ENCODE measurements at places on chromosomes 5 and 9. TPM values are rescaled to one million over a fixed set of nuclear protein-coding genes. Genes with fewer than 3 reads are reported as not detected.

DNA sequence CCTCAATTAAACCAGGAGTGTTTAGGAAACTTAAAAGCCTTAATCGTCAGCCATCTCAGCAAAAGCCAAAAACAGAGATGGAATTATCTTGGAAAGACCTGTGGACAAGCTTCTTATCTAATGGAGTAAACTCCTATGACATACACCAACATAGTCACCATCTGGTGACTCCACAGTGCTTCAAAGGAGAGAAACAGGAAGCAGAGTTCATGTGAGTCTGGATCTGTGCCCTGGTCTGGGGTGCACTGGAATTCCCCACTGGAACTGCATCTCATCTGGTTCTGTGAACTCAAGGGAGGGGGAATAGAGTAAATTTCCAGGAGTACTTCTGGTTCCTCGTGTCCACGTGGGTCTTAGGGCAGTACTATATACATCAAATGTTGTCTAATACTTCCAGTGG is 36.3 kb upstream of the KCNN2 start:
- H3K36me3 ChIP-seq: no peaks in the 10 kb centered on the region
- no peaks in the 10 kb centered on the region for H3K4me1 ChIP-seq
- no peak overlapping the region for H3K27ac ChIP-seq
- no peak overlapping the region for H3K4me3 ChIP-seq
- peak; percentile 10 for DNase-seq

- no peak for DNase-seq
- H3K27ac ChIP-seq: no peak overlapping the region
- peaks cover 27% of the 10 kb centered on the region for H3K36me3 ChIP-seq
- H3K4me3 ChIP-seq: no peak overlapping the region
- no peaks in the 10 kb centered on the region for H3K27me3 ChIP-seq
Observed at GRCh38 chr9:106947106-106947900, 84.3 kb downstream of the ZNF462 start.

DNA sequence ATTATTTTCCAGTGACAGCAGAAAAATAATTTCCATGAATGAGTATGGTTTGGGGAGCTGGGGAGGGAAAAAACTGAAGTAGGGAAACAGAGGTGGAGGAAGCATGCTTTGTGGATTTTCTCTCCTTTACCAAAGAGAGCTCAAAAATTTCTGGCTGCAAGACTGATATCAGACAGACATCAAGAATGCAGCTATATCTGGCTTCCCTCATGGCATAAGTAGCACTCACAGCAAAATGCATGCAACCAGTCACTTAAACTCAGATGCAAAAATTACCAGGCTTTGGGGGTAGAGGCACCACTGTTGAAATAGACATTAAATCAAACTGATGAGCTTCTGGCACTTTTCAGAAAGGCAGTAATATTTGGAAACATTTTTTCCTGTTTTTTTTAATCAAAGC is 196.9 kb downstream of the TSSK1B start:
- peaks cover 27% of the 10 kb centered on the region for H3K4me1 ChIP-seq
- no peak overlapping the region for H3K4me3 ChIP-seq
- no peak overlapping the region for H3K27ac ChIP-seq
- H3K36me3 ChIP-seq: no peaks in the 10 kb centered on the region

DNA sequence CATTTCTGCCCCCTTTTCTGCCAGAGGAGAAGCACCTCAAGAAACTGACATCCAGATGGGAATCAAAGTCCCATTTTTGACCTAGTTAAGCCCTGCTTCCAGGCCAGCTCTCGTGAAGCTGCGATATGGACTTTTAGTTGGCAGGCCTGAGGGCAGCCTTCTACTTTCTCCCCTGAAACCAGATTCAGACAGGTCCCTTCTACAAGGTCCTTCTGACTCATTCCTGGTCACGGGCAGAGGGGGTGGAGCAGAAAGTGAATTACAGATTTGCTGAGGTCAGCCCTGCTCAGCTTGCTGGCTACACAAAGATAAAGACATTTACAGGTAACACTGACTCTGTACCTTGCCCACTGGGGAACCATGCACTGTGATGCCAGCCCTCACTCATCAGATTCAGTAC is 52.8 kb upstream of the TUT7 start:
- H3K4me3 ChIP-seq: peak overlapping the region; percentile 60
- peaks cover 9% of the 10 kb centered on the region for H3K36me3 ChIP-seq
- H3K4me1 ChIP-seq: peaks cover 49% of the 10 kb centered on the region
- peak; percentile 78 for DNase-seq
- no peaks in the 10 kb centered on the region for H3K27me3 ChIP-seq

DNA sequence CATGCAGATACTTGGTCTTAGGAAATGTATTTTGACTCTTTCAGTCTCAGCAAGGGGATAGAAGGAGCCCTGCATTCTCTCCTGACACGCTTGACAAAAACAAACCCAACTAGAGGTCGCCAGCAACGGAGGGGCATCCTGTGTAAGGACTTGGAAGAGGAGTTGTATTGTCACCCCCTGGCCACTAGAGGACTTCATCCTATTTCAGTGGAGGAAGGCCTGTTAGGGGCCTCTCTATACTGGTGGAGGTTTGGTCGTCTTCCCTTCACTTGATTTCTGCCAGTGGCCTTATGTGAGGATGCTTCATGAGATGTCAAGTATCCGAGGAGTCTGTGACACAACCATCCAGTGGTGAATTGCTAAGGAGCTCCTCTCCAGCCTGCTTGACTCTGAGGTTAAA is 122.8 kb upstream of the STC2 start:
- peak; percentile 34 for DNase-seq
- no peaks in the 10 kb centered on the region for H3K27me3 ChIP-seq
- no peaks in the 10 kb centered on the region for H3K36me3 ChIP-seq
- H3K27ac ChIP-seq: no peak overlapping the region

- H3K4me1 ChIP-seq: no peaks in the 10 kb centered on the region
- no peak for DNase-seq
- no peaks in the 10 kb centered on the region for H3K27me3 ChIP-seq
Observed at GRCh38 chr5:81183811-81184748, 49.0 kb upstream of the CKMT2 start.

GRCh38 chr9:76646249-76646648 is 118.0 kb upstream of the PCA3 start:
- no peak for DNase-seq
- peaks cover 5% of the 10 kb centered on the region for H3K36me3 ChIP-seq
- H3K4me3 ChIP-seq: no peak overlapping the region
- H3K4me1 ChIP-seq: peaks cover 14% of the 10 kb centered on the region

DNA sequence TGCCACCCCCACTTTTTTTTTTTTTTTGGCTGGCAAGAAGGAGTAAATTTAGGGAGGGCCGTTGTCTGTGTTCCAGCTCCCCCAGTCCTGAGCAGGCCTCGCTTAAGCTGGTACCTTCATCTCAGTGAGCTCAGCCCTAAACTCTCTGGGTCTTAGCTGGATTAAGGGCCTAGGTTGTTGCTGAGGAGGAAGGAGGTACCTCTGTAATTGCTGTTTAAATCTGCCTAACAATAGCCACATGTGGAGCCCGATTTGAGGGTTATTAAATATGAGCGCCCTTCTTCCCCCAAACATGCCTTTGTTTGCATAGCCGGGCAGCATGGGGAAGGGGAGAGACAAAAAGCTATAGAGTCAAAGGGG is 179.0 kb upstream of the PITX1 start:
- no peak overlapping the region for H3K27ac ChIP-seq
- no peak overlapping the region for H3K4me3 ChIP-seq
- H3K27me3 ChIP-seq: peaks cover 14% of the 10 kb centered on the region
- H3K4me1 ChIP-seq: peaks cover 14% of the 10 kb centered on the region
- no peaks in the 10 kb centered on the region for H3K36me3 ChIP-seq

DNA sequence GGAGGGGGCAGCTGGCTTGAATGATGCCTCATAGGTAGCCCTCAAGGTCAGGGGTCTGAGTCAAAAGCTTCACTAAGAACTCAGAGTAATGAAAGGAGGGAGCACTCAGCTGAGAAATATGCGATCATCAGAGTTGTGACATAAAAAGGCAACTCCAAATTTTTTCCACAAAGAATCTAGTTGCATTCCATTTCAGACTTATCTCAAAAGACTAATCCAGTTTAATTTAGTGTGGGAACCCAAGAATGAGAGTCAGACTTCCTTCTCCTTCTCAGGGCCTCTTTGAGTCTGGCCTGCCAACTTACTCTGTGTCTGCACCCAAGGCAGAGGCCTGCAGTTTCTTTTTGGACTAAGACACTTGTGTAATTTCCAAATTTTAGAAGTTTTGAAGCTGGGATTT is 34.7 kb downstream of the GABRP start:
- DNase-seq: no peak
- H3K27me3 ChIP-seq: no peaks in the 10 kb centered on the region
- no peak overlapping the region for H3K4me3 ChIP-seq
- no peaks in the 10 kb centered on the region for H3K4me1 ChIP-seq

- H3K36me3 ChIP-seq: no peaks in the 10 kb centered on the region
- DNase-seq: no peak
- peak overlapping the region; percentile 59 for H3K27ac ChIP-seq
- no peaks in the 10 kb centered on the region for H3K27me3 ChIP-seq
- H3K4me3 ChIP-seq: no peak overlapping the region
Observed at GRCh38 chr5:116772806-116773205, 198.2 kb upstream of the SEMA6A start.

DNA sequence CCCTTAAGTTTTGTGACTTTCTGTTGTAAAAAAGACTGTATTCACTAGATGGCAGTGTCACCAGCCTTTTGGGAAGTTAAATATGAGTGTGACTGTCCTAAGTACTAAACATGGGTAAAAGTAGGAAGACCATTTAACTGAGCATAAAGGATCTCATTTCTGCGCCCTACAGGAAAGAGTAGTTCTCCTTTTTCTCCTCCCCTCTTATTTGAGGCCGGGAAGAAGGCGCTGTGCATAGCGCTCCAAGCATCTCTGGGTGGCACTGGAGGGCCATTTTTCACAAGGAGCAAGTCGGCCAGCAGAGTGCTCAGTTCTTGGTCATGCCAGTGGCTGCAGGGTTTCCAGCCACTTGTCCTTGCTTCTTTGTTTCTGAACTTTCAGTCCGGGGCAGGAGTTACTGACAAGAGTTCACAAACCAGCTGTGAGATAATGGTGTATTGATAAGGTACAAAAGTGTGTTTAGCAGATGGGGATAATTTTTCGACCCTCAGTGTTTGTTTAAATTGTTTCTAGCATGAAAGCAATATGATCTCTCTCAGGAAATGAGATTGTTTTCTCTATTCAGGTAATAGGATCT is 227.6 kb upstream of the DMRT1 start:
- DNase-seq: peak; percentile 75
- H3K36me3 ChIP-seq: peaks cover 34% of the 10 kb centered on the region
- peak overlapping the region; percentile 5 for H3K4me3 ChIP-seq
- peaks cover 28% of the 10 kb centered on the region for H3K4me1 ChIP-seq
- no peak overlapping the region for H3K27ac ChIP-seq
- no peaks in the 10 kb centered on the region for H3K27me3 ChIP-seq

DNA sequence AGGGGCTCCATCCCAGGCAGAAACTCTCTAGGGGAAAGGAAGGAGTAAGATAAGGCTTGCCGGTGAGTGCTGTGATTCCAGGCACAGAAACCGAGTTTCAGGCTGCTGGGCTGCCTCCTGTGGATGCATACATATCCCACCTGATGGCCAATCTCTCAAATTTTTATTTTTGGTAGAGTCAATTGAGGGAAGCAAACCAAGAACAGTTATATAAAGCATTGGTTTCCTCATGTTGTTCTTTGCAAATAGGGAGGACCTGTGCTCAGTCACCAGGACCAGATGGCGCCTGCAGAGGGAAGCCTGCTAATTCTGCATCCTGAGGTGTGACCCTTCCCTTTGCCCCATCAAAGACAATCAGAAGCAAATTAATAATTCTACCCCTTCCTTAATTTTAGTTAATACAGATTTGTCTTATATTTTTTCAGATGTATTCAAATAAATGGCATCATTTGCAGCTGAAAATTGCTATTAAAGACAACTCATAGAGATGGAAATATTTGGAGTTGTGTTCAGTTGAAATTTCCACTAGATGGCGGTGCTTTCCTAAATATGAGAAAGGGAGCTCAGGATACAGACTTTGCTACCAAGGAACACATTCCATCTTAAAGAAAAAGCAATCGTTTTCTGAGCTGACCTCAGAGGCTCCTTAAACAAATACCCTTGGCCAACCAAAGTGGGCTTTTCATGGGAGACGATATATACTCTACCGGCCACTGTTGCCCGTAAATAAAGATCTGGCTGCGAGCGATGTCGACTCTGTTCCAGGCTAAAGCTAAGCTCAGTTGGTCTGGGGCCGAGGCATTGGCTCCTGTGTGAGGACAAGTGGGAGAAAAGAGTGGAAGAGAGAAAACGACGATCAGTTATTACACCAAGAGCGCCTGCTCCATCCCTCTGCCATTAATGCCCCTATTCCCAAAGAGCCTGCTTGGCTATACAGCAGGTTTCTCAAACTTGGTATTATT is 225.7 kb upstream of the KLF9 start:
- no peaks in the 10 kb centered on the region for H3K36me3 ChIP-seq
- H3K27ac ChIP-seq: no peak overlapping the region
- H3K27me3 ChIP-seq: peaks cover 18% of the 10 kb centered on the region
- H3K4me3 ChIP-seq: no peak overlapping the region

The OR1L1 gene
- not detected for total RNA-seq

GRCh38 chr5:179867476-179867875 is 8.9 kb upstream of the MRNIP start:
- H3K27me3 ChIP-seq: no peaks in the 10 kb centered on the region
- H3K27ac ChIP-seq: no peak overlapping the region
- H3K4me1 ChIP-seq: peaks cover 7% of the 10 kb centered on the region
- DNase-seq: no peak

- H3K27ac ChIP-seq: peak overlapping the region; percentile 5
- no peak overlapping the region for H3K4me3 ChIP-seq
- H3K4me1 ChIP-seq: peaks cover 17% of the 10 kb centered on the region
- no peaks in the 10 kb centered on the region for H3K36me3 ChIP-seq
- DNase-seq: peak; percentile 11
Observed at GRCh38 chr9:6764523-6764922, 6.8 kb downstream of the KDM4C start.

The PRRT1B gene
- not detected for total RNA-seq

DNA sequence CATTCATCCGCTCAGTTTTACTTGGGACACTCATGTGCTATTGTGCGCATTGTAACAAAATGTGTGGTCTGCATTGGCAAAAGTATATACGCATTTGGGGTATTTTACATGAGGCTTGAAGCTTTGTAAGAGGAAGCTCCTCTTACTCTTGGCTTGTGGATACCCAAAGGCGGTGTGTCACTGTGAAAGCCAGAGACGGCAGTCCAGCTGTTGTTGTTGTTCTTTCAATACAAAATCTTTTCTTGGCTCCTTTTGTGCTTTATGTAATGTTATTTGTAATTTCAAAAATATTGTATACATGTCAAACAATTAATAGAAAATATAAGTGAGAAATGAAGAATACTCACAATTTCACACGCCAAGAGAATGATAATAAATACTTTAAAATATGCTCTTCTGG is 128.3 kb upstream of the MOCS2 start:
- no peaks in the 10 kb centered on the region for H3K36me3 ChIP-seq
- no peaks in the 10 kb centered on the region for H3K27me3 ChIP-seq
- H3K4me1 ChIP-seq: no peaks in the 10 kb centered on the region
- H3K27ac ChIP-seq: no peak overlapping the region

- no peaks in the 10 kb centered on the region for H3K36me3 ChIP-seq
- H3K4me3 ChIP-seq: no peak overlapping the region
- no peaks in the 10 kb centered on the region for H3K27me3 ChIP-seq
- H3K27ac ChIP-seq: no peak overlapping the region
Observed at GRCh38 chr9:89097219-89097618, 81.4 kb downstream of the SHC3 start.

DNA sequence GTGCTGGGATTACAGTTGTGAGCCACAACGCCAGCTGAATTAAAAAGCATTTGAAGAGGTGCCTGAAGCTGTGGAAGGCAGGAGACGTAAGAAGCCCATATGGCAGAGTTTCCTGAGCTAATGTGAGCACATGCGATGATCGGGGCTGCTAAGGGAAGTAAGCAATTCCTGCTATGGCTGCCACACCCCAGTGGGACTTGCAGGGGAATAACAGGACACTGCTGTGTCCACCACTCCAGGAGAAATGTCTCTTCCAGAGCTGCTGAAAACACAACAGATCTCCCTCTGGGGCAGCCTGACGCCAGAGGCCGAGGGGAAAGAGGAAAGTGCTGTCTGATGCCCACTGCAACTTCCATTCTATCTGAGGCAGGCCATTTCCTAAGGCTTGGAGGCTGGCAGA is 46.2 kb upstream of the ANKRD55 start:
- no peak for DNase-seq
- H3K4me1 ChIP-seq: no peaks in the 10 kb centered on the region
- H3K27ac ChIP-seq: no peak overlapping the region
